A549 treated with Mapracorat at 1 μM for 4 hours (cell line): ENCODE measurements at places on chromosomes 4 and X. TPM values are rescaled to one million over a fixed set of nuclear protein-coding genes. Genes with fewer than 3 reads are reported as not detected.

Gene CCKAR
- not detected in 5 replicates for total RNA-seq

Gene GRPR
- 0.06 TPM in 1 of 5 replicates, not detected in the others for total RNA-seq

Gene TLR2
- 0.29 to 0.79 TPM (median 0.51 TPM) in 5 replicates for total RNA-seq

Gene HS3ST1
- 0.14 to 0.69 TPM (median 0.37 TPM) in 5 replicates for total RNA-seq

Gene TRAM1L1
- total RNA-seq, result 0.45 to 0.70 TPM (median 0.48 TPM) in 5 replicates

Gene FOXR2
- not detected in 5 replicates for total RNA-seq

Gene IDS
- total RNA-seq, result 79.7 to 110 TPM (median 101 TPM) in 5 replicates

Gene NXF2
- not detected in 5 replicates for total RNA-seq

Gene SPINK2
- total RNA-seq, result not detected in 5 replicates

Gene UGT2A1
- not detected in 5 replicates for total RNA-seq

Gene MAGEC1
- 0.05 to 0.10 TPM in 2 of 5 replicates, not detected in the others for total RNA-seq

Gene SHROOM4
- total RNA-seq, result not detected in 5 replicates

Gene NOX1
- total RNA-seq, result 0.07 to 0.14 TPM (median 0.10 TPM) in 3 of 5 replicates, not detected in the others

Gene LPAR4
- total RNA-seq, result not detected in 5 replicates

Gene ARAF
- 44.4 to 55.7 TPM (median 54.0 TPM) in 5 replicates for total RNA-seq

Gene ZNF185
- 6.9 to 8.3 TPM (median 7.4 TPM) in 5 replicates for total RNA-seq

Gene QRFPR
- total RNA-seq, result not detected in 5 replicates

Gene HMX1
- 0.07 to 0.19 TPM (median 0.09 TPM) in 5 replicates for total RNA-seq

Gene HNRNPH2
- 52.0 to 58.7 TPM (median 54.5 TPM) in 5 replicates for total RNA-seq

Gene PTPN13
- 3.7 to 4.1 TPM (median 3.9 TPM) in 5 replicates for total RNA-seq

Gene ASB9
- total RNA-seq, result 19.5 to 25.3 TPM (median 21.0 TPM) in 5 replicates

Gene TMEM255A
- total RNA-seq, result 0.15 to 0.39 TPM (median 0.28 TPM) in 5 replicates
